ENCODE measurements at places on chromosomes 1 and 21.

DNA sequence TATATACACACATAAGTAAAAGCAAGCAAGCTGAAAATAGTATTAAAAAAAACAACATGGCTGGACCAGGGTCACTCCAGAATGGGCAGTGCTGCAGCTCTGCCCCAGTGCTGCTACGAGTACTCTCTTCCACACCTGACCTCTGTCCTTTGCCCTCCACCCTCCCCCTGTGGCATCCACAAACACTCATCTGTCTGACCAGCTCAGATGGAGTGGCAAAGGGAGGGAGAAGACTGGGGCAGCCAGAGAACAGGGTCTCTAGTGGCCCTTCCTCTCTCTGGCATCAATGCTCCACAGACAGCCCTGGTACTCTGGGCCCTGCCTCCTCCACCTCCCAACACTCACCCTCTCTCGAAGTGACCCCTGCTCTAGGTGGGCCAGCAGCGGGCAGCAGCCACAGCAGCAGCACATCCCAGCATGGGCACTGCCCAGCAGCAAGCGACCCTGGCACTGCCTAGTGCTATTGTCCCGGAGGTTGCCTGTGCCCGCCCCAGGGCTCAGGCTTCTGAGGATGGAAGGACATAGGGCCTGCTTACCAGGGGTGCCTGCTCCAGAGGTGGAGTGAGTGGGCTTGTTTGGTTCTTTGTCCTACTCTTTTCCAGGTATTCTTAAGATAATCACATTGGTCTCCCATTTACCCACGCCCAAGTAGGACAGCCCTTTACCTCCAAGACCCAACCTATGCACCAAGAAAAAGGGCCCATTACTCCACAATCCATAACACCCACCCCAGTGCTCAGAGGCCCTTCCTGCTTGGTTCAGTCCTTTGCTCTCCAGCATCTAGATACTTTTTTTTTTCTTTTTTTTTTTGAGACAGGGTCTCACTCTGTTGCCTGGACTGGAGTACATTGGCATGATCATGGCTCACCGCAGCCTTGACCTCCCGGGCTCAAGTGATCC lies 6.2 kb downstream of the ARHGEF2 start:
- ATAC-seq, result no peak

- no peak for ATAC-seq
Measured at GRCh38 chr21:41559658-41560631, 52.0 kb upstream of the TMPRSS2 start.

GRCh38 chr1:198701766-198702539 lies 63.1 kb downstream of the PTPRC start:
- no peak for ATAC-seq

GRCh38 chr1:180310095-180310494 lies 80.0 kb downstream of the LHX4 start:
- ATAC-seq, result no peak

GRCh38 chr1:30948278-30948677 lies 39.7 kb upstream of the SDC3 start:
- ATAC-seq, result no peak

GRCh38 chr1:93007941-93008577 lies 46.8 kb upstream of the DIPK1A start:
- no peak for ATAC-seq

- no peak for ATAC-seq
Measured at GRCh38 chr1:157151073-157151472, 12.9 kb upstream of the ETV3 start.

GRCh38 chr1:212951947-212952640 lies 1.8 kb downstream of the VASH2 start:
- ATAC-seq, result no peak

DNA sequence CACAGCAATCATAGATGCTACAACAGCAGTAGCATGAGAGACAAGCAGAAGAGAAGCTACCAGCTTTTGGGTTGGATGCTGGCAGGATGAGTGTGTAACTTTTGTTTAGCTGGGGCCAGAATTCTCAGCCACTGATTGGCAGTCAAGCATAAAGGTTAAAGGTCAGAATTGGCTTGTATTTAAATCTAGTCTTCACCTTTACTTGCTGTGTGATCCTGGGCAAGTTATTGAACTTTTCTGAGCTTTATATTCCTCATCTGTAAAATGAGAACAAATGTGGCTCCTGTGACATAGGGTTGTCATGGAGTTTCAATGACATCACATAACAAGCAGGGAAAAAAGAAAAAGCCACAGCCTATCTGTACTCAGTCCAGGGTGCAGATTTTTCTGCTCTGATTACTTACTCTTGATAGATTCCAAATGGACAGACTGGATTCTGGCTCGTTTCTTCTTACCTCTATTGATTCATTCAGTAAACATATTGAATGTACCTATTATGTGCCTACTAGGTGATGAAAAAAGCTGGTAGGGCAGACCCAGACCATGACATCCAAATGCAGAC lies 2.8 kb upstream of the AZIN2 start:
- no peak for ATAC-seq

DNA sequence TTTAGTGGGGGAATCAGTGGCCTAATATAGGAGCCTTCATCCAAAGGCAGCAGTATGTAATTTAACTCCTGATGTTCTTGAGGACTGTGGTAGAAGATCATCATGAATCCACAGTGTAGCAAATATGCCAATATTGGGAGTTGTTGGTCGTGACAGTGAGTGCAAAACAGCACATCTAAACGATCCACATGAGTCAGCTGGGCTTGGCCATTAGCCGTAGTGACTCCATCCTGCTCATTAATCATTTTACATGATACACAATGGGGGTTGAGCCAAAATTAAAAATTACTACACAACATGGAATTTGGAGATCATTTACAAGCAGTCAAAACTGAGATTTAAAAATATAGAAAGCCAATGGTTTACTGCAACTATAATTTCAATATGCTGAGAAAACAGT lies 653.9 kb upstream of the CAMK1G start:
- peak; percentile 87 for ATAC-seq

DNA sequence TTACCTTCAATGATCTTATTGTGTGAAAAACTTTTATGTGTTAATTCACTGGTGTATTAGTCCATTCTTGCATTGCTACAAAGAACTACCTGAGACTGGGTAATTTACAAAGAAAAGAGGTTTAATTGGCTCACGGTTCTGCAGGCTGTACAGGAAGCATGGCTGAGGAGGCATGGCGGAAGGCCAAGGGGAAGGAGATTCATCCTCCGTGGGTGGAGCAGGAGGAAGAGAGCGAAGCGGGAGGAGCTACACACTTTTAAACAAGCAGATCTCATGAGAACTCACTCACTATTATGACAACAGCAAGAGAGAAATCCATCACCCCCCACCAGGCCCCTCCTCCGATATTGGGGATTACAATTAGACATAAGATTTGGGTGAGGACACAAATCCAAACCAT lies 44.2 kb upstream of the RGS7 start:
- no peak for ATAC-seq

DNA sequence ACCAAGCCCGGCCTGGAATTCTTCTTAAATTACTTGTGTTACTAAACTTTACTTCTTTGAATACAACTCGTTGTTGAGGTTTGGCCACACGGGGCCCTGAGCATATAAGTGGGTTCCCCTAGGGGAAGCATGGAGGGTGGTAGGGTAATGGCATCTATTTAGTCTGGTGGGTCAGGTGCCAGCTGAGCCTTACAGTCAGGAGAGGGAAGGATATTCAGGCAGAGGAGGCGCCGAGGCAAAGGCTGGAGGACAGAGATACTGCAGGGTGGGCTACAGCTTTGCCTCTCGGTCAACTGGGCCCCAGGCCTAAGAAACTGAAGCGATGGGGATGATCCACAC lies 424 bp upstream of the NECAP2 start:
- peak; percentile 30 for ATAC-seq

DNA sequence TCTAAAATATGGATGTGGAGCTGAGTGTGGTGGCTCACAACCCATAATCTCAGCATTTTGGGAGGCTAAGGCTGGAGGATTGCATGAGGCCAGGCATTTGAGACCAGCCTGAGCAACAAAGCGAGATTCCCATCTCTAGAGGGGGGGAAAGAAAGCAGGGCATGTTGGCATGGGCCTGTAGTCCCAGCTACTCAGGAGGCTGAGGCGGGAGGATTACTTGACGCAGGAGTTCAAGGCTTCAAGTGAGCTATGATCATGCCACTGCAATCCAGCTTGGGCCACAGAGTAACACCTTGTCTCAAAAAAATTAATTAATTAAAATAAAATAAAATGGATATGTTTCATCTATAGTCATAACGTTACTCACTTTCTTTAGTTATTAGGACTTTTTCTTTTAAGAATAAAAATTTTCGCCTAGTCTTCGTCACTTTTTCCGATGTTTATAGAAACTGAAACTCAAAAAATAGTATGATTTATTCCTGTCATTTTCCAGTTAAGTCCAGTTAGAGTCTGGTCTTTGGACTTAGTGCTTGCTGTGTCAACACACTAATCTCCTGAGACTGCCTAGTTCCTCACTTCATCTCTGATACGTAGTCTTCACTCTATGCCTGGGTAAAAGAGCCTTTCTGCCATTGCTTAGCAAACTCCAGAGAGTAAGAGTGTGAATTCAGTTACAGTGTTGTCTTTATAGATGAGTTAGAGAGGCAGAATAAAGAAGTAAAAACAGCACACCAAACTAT lies 28.0 kb downstream of the IARS2 start:
- ATAC-seq, result no peak

DNA sequence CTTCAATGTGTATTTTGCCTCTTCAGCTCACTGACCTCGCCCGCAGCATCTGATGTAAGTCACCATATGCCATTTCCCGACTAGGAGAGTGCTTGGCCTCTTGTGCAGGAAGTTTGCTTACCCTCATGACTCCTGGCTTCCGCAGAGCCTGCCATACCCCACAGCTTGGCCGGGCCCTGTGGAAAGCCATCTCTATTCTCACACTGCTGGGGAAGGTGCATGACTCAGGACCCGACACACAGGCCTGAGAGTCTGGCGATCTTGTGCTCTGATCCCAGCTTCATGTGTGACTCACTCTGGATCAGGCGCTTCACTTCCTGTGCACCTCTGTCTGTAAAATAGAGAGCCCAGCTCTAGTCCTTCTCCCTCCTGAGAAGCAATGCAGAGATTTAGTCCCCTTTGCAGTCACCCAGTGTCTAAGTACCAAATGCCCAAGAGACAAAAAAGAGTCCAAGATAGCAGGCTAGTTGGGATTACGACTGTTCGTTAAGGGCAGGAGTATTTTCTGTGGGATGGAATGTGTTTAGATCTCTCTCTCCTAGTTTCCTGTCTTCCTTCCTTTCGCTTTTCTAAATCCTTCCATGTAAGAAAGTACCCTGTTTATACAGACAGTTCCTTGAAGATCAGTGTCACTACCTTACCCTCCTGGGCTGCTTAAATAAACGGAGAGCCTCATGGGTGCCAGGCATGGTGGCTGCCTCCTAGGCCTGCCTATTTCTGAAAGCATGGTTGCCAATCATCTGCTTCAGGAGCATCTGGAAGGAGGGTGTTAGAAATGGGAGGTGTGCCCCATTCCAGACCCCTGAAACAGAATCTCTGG lies 62.8 kb upstream of the KIF26B start:
- peak; percentile 97 for ATAC-seq

GRCh38 chr1:240282061-240282830 lies 190.6 kb downstream of the FMN2 start:
- no peak for ATAC-seq

- no peak for ATAC-seq
Measured at GRCh38 chr1:41024953-41025352, 3.4 kb upstream of the SLFNL1 start.

- no peak for ATAC-seq
Measured at GRCh38 chr1:119861547-119861946, 34.8 kb downstream of the ADAM30 start.

DNA sequence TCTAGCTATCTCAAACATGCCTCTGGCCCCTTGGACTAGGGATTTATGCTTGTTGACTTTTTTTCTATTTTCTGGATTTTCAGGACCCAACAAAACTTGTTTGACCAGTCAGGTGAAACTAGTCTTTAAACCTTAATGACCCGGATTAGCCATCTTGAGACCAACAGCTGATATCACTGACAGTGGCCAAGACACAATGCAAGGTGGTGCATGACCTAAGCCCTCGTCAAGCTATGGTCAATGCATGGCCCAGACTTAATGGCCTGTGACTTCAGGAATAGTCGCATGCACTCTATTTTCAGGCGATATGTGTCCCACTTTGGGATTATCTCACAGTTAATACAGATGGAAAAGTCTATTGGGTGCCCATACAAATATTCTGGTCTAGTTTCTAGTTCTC lies 190.4 kb downstream of the ZBTB18 start:
- no peak for ATAC-seq

DNA sequence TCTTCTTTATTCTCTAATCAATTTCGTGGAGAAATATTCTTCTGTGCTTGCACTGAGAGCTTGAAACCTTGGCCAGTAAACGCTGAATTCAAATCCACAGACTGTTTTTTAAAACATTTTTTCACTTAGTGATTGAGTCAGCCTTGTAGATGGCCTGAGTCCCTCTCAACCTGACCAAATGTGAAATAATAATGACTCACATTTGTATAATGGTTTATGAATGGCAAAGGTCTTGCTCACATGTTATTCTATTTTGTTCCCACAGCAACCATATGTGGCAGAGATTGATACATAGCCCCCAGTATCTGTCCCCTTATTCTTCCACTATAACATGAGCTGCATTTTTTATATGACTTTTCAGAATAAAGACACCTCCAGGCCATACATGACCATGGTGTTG lies 47.8 kb upstream of the CCDC190 start:
- ATAC-seq, result peak; percentile 52

DNA sequence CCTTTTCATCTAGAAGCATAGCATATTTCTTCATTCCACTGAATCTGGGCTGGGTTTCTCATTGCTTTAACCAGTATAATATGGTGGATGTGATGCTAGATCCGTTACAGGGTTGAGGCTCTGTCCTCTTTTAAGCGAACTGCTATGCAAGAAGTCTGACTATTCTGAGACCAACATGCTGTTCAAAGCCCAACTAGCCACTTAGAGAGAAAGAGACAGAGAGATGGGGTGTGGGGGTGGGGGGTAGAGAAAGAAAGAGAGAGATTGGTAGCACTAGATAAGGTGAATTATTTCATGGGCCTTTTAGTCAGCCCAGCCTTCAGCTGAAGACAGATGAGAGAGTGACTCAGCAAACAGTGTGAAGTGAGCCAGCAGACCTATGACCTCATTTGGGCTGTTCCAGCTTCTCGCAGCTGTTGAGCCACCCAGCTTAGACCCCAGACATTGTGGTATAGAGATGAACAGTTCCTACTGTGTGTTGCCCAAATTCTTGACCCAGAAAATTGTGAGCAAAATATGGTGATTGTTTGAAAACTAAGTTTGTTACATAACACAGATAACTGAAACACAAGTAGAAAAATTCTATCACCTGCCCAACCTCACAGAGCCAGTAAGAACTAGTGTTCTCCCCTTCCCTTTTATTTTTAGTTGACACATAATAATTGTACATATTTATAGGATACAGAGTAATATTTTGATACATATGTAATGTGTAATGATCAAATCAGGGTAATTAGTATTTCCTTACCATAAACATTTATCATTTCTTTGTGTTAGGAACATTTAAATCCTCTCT lies 40.7 kb upstream of the PRKACB start:
- peak; percentile 80 for ATAC-seq

DNA sequence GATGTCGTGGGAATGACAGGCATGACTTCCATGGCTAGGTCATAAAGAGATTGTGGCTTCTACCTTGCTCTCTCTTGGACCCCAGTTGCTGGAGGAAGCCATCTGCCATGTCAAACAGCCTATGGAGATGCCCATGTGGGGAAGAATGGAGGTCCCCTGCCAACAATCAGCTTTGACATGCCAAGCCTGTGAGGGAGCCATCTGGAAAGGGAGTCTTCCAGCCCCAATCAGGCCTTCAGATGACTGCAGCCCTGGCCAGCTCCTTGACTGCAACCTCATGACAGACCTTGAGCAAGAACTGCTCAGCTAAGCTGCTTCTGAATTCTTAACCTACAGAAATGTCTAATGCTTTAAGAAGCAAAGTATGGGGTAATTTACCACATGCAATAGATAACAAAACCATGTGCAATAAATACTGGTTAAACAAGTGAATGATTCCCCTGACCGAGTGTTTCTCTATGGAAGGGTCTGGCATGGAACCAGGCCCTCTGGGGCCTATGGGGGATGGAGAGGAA lies 187.1 kb downstream of the HIVEP3 start:
- ATAC-seq, result no peak

Data from esophagus mucosa (tissue), 1 donor.